ENCODE measurements at places on chromosomes 6 and 20.
A peak's percentile ranks its signal among the peaks of the same experiment; 100 is the strongest.

GRCh38 chr6:136173519-136174507 lies 76.3 kb downstream of the MTFR2 start:
- DNase-seq, result no peak

DNA sequence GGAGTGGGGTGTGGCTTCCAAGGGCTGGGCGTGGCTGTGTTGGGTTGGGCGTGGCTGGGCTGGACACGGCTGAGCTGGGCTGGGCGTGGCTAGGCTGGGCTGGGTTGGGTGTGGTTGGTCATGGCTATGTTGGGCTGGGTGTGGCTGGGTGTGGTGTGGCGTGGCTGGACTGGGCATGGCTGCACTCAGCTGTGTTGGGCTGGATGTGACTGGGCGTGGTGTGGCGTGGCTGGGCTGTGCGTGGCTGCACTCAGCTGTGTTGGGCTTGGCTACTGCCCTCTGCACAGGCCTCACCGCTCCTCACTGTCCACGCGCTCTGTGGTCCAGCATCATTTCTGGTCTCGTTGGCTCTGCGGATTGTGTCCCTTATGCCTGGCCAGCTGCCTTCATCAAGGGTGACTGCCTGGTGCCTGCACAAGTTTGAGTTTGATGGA lies 43.5 kb upstream of the SLCO4A1 start:
- DNase-seq, result no peak

DNA sequence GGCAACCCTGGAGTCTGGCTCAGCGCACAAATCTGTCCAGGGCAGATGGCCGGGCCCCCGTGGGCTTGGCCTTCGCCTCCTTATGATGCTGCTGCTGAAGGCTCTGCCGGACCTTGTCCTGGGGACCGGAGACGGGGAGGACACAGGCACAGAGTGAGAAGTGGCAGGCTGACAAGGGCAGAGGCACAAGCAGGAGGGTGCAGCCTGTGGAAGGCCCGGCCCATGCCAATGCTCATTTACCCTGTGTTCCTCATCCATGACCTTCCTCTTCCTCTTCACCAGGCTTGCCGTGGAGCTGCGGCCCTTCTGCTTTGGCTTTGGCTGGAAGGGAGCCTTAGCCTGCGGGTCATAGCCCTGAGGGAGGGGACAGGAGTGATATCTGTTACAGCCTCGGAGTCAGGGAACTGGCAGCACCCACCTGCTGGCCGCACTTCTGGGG lies 2.4 kb downstream of the B3GALT4 start:
- DNase-seq, result no peak

- DNase-seq, result no peak
Measured at GRCh38 chr6:53417141-53417540, 68.4 kb upstream of the ELOVL5 start.

DNA sequence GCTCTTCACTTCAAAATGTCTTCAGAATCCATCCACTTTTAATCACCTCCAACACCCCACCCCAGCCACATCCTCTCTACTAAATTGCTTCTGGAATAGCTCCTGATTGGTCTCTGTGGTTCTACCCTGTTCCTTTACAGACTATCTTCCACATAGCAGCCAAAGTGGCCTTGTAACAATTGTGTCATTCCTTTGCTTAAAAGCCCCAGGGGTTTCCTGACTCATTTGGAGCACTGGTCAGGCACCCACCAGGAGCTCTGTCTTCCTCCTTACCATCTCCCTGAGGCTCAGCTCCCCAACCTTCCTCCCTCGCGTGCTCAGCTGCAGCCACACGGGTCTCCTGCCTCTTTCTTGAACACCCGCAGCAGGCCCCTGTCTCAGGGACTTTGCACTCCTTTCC lies 126.8 kb downstream of the HIVEP1 start:
- DNase-seq, result no peak

DNA sequence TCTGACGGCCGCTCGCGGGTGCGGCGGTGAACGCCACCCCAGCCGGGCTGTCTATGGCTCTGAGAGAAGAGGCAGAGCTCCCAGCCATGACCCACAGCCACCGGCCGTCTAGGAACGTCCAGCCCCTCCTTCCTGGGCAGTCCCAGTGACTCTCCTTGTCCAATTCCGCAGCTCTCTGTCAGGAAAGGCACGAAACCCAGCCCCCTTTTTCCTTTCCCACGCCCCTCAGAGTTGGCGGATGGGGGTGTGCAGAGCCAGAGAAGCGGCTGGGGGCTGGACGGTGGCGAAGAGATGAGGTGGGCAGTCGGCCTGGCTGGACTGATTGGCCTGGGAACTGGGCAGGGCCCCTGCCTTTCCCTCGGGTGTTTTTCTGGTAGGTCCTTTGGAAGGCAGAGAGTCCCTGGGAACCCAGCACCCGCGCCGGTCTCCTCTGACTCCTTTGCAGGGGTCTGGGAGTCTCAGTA lies 1.5 kb downstream of the EBF4 start:
- peak; percentile 50 for DNase-seq

- DNase-seq, result no peak
Measured at GRCh38 chr20:61486198-61486597, 234.1 kb downstream of the CDH4 start.

DNA sequence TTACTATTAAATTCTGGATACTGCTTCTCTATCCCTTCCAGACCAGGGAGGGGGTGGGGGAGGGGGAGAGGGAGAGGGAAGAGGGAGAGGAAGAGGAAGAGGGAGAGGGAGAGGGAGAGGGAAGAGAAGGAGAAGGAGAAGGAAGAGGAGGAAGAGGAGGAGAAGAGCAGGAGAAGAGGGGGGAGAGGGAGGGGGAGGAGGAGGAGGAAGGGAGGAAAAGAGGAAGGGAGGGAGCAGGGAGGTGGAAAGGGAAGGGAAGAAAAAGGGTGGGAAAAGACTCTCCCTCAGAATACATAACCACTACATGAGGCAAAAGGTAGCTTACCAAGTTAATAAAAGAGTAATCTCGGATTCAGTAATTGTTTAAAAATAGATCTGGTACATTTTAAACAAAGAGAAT lies 46.0 kb downstream of the FAM184A start:
- DNase-seq, result no peak

GRCh38 chr6:168052291-168052891 lies 26.6 kb downstream of the FRMD1 start:
- no peak for DNase-seq

- DNase-seq, result no peak
Measured at GRCh38 chr6:7000825-7001777, 106.7 kb upstream of the RREB1 start.

DNA sequence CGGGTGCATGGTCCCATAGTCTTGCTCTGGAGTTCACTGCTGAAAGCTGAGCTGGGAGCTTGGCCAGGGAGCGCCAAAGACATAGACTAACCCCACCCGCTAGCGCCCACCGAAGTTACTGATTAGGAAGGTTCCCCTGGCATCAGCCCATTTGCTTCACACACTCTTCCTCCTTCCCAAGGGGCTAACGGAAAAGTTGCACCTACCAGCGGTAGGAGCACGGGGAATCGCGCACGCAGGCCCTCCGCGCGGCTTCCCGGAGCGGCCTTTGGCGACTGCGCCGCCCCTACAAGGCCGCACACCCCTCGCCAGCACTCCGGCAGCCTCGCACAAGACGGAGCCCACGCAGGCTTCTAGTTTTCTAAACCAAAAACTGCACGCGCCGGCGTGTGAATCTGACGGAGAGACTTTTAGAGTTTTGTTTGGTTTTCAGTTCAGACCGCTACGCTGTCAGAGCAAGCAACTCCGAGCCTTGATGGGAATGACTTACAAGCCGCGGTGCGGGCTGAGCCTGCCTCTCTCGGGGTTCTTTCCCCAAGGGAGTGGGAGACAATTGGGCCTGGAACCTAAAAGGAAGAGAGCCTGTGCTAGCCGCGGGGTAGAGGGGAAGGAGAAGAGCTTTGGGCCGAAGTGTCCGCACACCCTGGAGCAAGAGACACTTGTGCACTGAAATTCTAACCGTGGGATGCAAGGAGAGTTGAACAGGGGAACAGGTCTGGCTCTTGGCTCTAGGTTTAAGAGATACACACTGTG lies 891 bp upstream of the POU3F2 start:
- DNase-seq, result no peak

- DNase-seq, result no peak
Measured at GRCh38 chr20:10240655-10241054, 22.0 kb downstream of the SNAP25 start.

GRCh38 chr6:90101403-90101802 lies 195.2 kb downstream of the BACH2 start:
- no peak for DNase-seq

GRCh38 chr20:52748285-52748932 lies 223.7 kb upstream of the TSHZ2 start:
- DNase-seq, result peak; percentile 62

- peak; percentile 72 for DNase-seq
Measured at GRCh38 chr6:34236131-34236442, 586 bp upstream of the HMGA1 start.

DNA sequence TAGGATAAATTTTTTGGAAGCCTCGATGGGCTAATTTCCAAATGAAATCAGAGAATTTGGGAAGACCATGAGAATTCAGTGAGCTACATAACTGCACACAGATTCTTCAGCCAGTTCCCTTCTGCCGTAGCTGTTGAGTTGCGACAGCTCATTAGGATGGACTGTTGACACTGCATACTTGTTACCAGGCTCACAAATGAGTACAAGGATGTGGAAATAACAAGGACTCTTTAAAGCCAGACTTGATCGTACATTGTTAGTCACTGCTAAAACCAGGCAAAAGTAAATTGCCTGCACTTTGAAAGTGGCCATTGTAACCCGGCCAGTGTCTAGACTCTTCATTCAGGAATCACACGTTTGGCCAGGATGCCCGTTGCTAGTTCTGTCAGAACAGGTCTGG lies 37.0 kb downstream of the NDUFAF5 start:
- no peak for DNase-seq

DNA sequence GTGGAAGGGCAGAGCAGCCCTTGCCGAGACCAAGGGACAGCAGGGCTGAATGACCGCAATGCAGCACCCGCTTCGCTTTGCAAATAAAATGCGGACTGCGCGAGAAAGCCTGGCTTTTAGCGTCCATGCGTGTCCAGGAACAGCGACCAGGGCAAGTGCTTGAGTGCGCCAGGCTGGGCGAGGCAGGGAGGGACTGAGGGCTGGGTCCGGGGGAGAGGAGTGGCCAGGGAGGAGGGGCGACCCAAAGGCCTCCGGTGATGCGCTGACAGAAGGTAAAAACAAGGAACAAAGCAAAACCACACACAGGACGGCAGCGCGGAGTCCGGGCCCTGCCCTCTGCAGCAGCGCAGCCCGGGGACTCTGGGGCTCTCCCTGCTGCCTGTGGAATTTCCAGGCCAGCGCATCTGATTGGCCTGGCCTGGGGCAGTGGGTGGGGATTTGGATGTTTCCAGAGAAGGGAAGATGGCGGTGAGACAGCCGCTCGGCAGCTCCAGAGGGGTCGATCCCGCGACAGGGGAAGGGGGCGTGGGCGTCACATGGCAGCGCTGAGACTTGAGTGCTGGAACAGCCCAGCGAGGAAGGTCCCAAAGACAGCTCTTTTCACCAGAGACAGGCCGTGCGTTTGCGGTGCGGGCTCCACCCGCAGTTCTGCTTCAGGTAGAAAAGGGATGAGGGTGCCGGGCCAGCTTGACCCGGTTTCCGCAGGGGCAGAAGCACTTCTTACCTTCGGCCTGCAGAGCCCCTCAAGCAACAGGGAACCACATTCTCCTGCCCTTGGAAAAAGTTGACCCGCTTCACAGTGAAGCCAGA lies 51.8 kb downstream of the SSR1 start:
- DNase-seq, result peak; percentile 94

DNA sequence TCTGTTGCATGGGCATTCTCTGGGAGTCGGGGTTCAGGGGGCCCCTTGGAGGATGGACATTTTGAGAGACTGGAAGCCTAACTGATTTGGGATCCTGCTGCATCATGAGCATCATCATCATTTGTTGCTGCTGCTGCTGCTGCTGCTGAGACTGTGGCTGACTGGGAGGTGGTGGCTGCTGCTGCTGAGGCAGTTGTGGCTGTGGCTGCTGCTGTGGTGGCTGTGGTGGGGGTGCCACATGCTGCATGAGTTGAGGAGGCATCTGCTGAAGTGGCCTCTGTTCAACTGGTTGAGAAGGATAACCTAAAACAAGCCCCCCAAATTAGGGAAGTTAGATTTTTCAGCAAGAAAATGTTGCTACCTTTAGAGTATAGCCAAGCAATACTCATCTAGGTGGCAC lies 38.9 kb downstream of the TP53INP2 start:
- DNase-seq, result no peak

DNA sequence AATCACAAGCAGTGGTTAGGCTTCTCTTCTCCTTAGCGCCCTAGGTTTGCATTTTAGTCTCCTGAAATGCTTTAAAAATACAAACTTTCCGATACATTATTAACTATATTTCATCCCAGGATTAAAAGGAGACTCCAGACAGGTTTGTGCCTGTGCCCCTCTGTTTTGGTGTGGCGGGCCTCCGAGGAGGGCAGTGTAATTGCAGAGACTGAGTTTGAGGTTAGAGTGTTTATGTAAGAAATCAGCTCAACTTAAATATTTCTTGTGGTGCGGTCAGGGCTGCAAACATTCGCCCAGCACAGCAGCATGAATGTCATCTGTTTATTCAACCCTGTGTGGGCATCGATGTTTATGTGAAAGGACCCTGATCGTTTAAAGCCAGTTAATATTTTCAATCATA lies 130.4 kb upstream of the AKAP12 start:
- DNase-seq, result no peak

- DNase-seq, result peak; percentile 34
Measured at GRCh38 chr20:24996449-24997377, 4.2 kb upstream of the APMAP start.

DNA sequence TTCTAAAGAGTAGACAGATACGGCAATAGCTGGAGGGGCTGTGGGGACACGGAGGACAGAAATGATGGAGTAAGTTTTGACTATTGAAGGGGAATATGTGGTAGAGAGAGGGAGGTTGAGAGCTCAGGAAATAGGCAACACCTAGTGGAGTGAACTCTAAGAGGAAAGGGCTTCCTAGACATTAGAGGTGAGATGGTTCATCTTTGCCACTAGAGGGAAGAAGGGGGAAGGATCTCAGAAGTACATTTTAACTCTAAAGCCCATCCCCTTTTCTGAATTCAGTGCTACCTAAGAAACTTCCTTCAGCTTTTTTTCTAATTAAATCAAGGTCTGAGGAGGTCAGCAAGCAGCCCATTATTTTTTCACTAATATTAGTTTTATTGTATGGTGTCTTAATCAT lies 689.4 kb upstream of the MAP3K7 start:
- no peak for DNase-seq

GRCh38 chr6:21496196-21496595 lies 97.4 kb upstream of the SOX4 start:
- DNase-seq, result no peak

GRCh38 chr6:3752531-3753227 lies 1.2 kb upstream of the PXDC1 start:
- no peak for DNase-seq

DNA sequence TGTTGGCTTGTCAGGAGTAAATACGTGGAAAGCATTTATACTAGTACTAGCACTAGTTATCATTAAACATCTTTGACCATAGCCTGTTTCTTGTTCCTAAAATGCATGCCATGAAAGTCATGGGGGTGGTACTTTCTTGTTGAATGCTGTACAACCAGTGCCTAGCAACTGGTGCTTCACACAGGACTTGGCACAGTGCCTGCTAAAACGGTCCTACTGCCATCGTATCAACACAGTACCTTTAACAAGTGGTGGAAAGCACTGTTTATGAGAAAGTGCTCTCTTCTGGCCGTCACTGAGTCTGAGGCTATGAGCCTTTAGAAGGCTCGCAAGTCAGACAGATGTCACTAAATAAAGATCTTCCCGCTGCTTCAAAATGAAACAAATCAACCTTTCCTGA lies 21.6 kb downstream of the ZNFX1 start:
- DNase-seq, result no peak

Measured in suprapubic skin (tissue), 4 donors.